ENCODE measurements at places on chromosomes 2 and 18.

DNA sequence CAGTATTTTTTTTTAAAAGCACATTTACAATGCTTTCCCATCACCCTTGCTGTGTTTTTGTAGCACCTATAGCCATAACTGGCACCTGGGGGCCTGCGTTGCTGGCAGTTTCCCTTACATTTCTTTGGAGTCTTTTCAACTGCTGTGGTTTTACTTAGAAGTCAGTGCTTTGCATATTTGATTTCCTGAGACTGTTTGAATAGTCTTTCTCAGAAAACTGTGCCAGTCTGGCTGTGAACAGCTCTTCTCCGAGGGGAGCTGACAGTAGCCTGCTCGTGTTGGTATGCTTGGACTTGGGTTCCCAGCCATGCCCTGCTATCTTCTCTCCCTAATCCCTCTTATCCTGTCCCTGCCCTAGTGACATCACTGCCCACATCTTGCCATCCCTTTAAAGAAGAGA is 81.5 kb downstream of the DPP4 start:
- no peak for DNase-seq

GRCh38 chr2:126029316-126029715 is 626.6 kb upstream of the GYPC start:
- no peak for DNase-seq

GRCh38 chr18:63299837-63300745 is 19.5 kb downstream of the BCL2 start:
- no peak for DNase-seq

DNA sequence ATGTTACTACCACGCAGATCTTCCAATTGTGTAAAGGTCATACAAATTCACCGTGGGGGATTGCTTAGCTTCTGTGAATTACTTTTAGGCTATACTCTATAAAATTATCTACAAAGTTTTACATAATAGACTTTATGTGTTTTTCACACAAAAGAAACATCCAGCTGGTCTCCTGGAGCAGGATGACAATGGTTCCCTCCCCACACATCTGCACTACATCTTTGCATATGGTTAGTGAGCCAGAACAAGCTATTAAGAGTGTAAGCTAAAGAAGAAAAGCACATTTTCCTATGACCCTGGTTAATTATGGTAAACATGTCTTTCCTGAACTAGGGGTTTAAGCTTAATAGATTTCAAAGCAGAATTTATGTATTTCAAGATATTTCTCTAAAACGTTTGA is 295.1 kb downstream of the ASXL3 start:
- no peak for DNase-seq

DNA sequence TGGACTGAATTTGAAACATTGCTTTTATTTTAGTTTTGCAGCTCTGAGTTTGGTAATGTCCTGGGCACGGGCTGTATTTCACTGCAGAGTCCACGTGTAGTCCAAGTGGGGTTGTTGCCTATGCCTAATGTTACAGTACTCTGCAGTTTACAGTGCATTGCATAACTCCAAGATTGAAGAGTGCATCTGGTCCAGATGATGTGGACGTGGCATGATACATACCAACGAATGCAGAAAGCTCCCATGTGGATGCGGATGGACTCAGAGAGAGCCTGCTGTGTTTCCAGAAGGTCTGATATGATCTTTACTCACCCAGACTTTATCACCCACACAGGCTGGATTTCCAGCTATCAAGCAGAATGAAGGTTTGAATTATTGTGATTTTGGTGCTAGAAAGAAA is 44.4 kb upstream of the CCDC68 start:
- no peak for DNase-seq

DNA sequence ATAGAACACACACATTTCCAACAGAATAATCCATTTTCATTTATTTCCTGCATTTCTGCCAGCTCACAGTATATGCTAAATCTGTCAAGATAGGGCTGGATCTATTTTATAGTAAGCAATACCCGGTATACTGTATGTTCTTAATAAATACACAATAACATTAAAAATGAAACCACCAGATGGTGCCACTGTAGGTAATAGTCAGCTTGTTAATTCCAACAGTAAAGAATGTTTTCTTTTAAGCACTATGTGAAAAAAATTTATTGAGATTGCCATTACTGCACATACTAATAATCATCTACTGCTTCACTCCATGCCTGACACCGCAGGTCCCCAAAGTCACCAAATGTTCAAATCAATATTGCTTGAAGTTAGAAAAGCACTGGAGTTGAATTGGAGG is 131.5 kb upstream of the PGAP1 start:
- no peak for DNase-seq

DNA sequence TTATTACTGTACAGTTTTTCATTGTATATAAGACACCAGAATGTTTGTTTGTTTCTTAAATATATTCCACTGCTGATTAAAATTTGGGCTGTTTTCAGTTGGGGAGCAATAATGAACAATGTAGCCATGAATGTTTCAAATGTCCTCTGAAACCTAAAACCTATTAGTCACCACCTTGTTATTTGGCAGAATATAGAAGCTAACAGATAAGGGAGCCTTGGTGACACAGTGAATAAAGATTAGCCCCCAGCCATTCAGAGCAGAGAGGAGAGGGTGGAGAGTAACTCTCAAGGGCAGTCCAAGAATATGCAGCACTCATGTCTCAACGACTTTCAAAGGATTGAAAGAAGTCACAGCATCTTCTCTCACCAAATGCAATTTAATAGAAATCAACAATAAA is 43.1 kb upstream of the ATP8B1 start:
- DNase-seq: no peak

- DNase-seq: no peak
Observed at GRCh38 chr18:63451799-63452660, 24.7 kb upstream of the SERPINB5 start.

GRCh38 chr2:209977386-209978239 is 24.8 kb upstream of the RPE start:
- DNase-seq: peak; percentile 58

- DNase-seq: no peak
Observed at GRCh38 chr2:626491-627339, 50.5 kb downstream of the TMEM18 start.

GRCh38 chr2:240161087-240161750 is 20.8 kb upstream of the OTOS start:
- no peak for DNase-seq

DNA sequence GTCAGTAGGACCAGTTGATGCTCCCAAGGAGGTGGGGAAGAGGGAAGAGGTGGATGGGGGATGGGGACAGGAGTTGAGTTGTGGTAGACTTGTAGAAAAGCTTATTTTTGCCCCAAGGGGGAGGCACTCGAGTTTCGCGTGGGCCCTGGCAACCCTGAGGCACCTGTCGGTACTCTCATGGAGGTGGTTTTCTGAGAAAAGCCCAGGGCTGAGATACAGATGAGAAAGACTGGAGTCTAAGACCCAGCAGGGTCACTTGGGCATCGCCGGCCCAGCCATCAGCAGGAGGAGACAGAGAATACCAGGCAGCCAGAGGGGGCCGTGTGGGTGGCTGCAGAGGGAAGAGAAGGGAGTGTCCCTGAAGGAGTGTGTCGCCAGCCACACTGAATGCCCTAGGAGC is 57.7 kb upstream of the HPCAL1 start:
- DNase-seq: no peak

DNA sequence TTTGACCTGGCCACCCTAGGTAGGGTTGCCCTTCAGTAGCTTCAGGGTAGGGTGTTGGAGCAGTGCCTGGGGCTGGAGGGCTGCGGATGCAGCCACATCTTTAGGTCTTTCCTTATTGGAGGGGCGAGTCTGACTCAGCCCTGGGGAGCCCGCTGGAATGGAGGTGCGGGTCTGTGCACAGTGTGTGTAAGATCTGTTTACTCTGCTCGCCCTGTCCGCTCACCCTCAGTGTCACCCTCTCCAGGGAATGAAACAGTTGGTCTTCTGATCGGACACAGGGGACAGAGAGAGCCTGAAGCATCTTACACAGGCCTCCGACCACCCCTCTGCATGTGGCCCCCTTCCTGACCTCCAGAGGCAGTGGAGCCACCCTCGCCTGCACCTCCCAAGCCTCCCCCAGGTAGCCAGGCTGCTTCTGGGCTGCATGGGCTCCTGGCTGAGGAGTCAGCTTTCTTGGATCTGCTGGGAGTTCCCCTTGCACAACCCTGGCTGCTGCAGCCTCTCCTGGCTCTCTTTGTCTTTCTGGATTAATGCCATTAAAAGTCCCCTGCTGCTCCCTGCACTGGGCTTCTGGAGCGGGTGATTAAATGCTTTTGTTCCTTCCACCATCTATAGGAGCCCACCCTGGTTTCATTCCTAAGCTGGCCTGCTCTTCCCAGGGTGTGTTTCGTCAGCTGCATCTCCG is 82.6 kb downstream of the ASB1 start:
- DNase-seq: no peak

- no peak for DNase-seq
Observed at GRCh38 chr2:82355622-82356021, 2051.1 kb upstream of the LRRTM1 start.

DNA sequence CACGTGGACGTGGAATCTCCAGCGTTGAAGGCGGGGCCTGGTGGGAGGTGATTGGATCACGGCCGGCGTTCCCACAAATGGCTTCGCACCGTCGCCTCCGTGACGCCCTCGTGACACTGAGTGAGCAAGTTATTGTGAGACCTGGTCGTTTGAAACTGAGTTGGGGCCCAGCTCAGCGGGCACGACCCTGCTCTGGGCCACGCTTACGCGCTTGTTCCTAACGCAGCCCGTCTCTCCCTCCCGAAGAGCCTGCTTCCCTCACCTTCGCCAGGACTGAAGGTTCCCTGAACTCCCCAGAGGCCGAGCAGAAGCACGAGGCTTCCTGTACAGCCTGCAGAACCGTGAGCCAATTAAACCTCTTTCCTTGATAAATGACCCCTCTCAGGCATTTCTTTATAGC is 121.8 kb downstream of the RTP5 start:
- no peak for DNase-seq

- no peak for DNase-seq
Observed at GRCh38 chr2:203949228-203949627, 12.7 kb downstream of the ICOS start.

GRCh38 chr2:151439127-151439526 is 29.4 kb downstream of the RIF1 start:
- no peak for DNase-seq

DNA sequence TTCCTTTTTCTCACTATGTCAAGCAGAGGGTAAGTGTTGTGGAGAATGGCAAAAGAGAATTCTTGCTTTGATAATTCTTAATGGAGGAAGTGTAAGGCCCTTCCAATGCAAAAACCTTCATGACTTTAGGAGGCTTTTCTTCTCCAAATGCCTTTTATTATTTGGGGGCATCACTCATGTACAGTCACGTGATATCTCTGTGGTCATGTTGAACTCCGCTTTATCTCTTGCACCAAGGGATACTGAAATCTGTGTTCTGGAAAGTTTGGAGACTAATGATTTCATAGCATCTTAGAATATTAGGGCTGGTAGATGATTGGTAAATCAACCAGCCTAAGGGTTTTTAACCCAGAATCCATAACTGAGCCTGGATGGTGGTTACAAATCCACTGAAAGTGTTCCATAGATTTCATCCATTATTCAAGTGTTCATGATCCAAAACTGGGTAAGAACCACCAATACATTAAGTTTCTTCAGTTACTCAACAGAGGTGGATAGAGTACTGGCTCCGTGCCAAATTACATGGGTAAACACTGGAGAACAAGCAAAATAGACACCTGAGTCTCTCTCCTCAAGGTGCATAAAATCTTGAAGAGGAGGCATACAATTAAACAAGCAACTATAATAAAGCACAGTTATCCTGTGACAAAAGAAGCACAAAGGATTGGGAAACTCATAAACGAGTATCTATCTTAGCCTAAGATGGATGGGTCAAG is 169.6 kb upstream of the EPHA4 start:
- no peak for DNase-seq

DNA sequence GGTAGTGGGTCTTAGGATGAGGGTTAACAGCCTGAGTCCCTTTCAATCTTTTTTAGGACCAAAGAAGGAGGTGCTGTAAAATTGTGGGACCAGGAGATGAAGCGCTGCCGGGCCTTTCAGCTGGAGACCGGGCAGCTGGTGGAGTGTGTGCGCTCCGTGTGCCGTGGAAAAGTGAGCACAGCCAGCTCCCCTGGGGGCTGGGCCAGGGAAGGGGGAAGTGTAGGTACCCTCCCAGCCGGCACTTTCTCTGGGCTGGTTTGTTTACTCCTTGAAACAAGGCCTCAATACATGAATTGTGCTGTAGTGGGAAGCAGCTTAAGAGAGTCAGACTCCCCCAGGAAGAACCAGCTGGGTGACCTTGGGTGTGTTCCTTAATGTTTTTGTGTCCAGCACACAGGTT is 90.1 kb downstream of the RTN4 start:
- no peak for DNase-seq

DNA sequence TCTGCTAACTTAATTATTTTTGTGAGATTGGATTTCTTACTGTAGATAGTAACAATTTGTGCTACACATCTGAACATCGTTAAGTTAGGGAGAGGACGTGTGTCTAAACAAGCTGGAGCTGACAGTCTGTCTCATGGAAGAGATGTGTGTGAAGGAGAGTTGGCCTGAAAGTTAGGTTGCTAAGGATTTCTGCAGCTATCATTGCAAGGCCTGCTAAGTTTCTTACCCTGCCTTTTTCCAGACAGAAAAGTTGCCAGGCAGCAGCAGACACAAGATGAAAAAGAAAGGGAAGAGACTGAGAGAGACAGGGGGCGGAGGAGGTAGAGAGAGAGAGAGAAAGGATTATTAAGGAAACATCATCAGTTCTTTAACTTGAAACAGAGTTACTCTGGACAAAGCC is 4.1 kb upstream of the LRP1B start:
- no peak for DNase-seq

GRCh38 chr18:46718501-46719341 is 38.1 kb downstream of the ST8SIA5 start:
- no peak for DNase-seq

DNA sequence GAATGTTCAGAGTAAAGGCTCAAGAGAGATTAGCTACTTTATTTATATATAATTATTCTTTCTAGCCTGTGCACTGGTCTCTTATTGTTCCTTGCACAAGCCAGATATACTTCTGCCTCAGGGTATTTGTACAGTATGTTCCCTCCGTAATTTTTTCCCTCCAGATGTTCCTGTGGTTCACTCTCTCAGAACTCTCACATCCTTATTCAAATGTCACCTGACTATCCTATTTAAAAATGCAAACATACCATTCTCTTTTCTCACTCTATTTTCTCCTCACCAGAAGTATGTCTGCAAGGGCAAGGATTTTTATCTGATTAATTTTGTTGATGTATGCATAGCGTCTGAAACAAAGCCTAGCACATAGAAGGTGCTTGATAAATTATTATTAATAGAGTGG is 64.0 kb upstream of the CERS6 start:
- no peak for DNase-seq

- no peak for DNase-seq
Observed at GRCh38 chr2:55804535-55804934, 110.9 kb upstream of the PNPT1 start.

GRCh38 chr18:58538604-58539386 is 90.1 kb downstream of the ALPK2 start:
- no peak for DNase-seq

- DNase-seq: no peak
Observed at GRCh38 chr2:209445485-209445884, 21.6 kb downstream of the MAP2 start.

- no peak for DNase-seq
Observed at GRCh38 chr2:27621524-27621923, 7.3 kb downstream of the CCDC121 start.
